Hematopoietic multipotent progenitor cell treated with erythropoietin and hydrocortisone succinate and interleukin-3 and kit ligand, for 8 days (in vitro differentiated cells): ENCODE measurements at places on chromosomes 1 and 21.

DNA sequence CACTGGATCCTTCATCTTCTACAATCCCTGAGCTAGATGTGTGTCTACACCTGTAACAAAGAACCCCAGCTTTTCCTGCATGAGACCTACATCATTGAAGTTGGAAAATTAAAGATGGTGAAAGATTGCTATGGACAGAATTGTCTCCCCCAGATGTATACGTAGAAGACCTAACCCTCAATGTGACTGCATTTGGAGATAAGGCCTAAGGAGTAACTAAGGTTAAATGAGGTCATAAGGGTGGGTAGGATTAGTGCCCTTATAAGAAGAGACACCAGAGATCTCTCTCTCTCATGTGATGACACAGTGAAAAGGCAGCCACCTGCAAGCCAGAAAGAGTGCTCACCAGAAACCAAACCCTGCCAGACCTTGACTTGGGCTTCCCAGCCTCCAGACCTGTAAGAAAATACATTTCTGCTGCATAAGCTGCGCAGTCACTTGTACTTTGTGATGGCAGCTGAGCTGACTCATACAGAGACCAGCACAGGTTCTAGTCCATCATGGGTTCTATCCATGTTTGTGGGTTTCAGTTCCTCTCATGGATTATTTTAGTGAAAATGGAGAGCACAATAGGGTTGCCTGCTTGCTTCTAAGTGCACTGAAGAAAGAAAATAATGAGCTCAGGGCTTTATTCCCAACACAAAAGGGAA, 180.8 kb downstream of the TPR start:
- DNase-seq = peak; percentile 60

DNA sequence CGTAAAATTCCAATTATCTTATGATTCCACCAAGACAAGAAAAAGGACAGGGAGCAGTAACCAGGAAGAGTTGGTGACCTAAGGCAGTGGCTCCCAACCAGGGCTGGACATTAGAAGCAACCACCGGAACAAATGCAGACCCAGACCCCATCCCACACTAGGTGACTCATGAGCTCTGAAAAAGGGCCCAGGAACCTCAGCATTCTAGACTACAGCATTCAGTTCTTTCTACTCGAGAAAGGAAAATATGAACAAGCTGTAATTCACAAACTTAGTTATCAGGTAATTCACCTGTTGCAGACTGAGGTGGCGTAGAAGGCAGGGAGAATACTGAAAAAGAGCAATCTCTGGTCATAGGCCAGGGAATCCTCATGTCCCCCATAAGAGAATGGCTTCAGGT, 138.4 kb upstream of the KRTAP19-8 start:
- DNase-seq = no peak

DNA sequence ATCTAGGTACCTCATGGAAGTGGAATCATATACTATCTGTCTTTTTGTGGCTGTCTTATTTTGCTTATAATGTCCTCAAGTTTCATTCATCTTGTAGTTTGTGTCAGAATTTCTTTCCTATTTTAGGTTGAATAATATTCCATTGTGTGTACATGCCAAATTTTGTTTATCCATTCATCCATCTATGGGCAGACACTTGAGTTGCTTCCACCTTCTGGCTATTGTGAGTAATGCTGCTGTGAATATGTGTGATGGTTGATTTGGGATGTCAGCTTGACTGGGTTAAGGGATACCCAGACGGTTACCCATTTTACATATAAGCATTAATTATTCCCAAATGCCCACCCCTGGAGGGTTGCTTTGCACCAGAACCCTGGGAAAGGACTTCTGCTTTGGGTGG, 477.5 kb downstream of the PTPRU start:
- DNase-seq = no peak

DNA sequence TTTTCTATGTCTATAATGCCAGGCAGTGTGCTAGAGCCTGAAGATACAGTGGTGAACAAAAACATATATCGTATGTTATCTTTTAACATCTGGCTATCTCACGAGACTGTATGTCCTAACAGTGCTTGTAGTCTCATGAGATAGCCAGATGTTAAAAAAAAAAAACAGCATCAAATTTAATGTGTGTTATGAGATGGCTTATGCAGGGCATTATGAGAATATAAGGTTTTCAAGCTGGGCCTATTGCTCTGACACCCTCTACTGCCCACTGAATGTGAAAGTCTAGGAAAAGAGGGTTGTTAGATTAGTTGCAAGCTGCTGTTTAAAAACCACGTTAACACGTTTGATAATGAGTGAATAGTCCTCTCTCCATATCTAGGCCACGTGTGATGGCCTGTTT, 109.8 kb downstream of the CACHD1 start:
- DNase-seq = peak; percentile 68

GRCh38 chr21:19049567-19049966, 646.0 kb upstream of the TMPRSS15 start:
- no peak for DNase-seq

DNA sequence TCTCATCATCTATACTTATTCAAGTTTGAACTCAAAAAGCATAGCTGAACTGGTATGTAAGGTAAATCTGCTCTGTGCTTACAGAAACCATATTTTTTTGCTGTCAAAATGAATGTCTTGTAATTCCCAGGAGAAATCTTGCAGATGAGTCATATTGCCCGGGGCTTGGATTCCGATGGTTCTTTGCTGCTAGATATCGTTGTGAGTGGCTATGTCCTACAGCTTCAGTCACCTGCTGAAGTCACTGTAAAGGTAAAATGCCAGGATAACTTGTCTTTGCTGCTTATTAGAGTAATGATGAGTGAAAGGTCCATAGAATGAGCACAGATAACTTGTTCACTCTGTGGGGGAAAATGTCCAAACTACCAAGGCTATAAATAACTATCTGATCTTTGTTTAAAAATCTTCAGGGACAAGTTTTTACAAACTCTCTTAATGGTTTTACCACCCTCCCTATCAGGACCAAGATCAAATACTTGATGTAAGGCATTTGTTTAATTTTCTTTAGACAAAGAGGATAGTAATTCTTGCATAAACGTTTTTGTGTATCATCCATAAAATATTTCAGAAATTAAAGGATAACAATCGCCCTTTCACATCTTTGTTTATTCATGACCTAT, 222.3 kb downstream of the TPR start:
- DNase-seq = no peak

DNA sequence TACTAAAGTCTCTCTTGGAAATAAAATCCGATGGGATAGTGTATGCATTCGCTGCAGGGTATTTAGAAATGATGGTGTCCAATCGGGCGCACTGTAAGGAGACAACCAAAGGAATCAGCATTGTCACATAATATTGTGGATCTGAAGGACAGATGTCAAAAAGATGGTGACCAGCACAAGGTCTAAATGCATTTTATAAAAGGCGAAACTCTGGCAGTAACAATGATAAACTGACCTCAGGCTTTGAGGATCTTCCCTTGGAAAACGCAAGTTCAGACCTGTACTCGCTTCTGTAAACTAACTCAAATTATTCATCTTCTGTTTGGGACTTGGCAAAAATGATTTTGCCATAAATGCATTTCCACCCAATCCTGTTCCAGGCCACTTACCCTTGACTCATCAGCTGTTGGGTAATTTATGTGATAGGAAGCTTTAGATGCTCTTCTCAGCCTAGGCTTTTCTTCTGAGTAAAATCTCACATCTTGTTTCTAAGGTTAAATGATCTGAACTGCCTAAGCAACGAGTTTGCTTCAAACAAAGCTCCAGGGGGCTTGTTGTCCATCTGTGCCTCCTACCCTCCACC, 33.8 kb downstream of the STPG1 start:
- no peak for DNase-seq

GRCh38 chr1:76136894-76137293, 62.3 kb downstream of the ST6GALNAC3 start:
- DNase-seq = no peak

DNA sequence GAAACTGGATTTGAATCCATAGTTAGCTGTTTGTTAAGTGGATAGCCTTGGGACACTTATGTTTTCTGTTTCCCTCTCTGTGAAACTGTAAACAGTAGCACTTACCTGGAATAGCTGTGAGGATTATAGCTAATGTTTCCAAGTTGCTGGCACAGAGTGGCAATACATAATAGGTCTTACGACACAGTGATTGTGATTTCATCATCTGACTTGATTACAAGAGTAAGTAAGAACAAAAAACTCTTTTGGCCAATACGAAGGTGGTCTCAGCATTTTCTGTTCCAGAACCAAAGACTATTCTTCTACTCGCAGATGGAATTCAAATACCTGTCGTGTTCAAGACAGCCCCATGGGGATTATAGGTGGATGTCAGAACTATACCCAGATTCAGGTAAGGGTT, 2.1 kb downstream of the C8B start:
- no peak for DNase-seq

DNA sequence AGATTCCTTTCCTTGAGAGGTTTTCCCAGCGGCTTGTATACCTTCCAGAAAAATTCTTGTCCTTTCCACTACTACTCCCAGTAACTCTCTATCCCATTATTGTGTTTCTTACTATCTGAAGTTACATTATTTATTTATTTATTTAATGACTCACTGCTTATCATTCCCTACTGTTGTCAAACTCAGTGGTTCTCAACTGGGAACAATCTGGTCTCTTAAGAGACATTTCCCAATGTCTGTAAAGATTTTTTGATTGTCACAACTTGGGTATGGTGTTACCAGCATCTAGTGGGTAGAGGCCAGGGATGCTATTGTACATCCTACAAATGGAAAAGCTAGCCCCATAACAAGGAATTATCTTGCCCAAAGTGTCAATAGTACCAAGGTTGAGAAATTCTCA, 771.5 kb upstream of the ADGRL2 start:
- DNase-seq = no peak

DNA sequence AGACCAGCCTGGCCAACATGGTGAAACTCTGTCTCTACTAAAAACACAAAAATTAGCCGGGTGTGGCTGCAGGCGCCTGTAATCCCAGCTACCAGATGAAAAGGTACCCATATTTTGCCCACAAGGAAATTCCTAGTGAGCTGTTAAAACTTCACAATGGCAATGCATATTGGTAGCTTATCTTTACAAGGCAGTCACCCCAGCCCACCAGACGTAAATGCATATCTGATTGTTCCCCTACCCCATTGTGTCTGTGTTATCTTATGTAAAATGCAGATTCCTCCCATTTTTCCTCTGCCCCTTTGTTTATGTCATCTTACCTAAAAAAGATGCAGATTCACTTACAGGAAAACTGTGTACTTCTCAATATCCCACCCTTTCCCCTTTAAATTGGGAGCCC, 103.1 kb upstream of the SLC2A1 start:
- DNase-seq = peak; percentile 73

- no peak for DNase-seq
Observed at GRCh38 chr1:7247791-7248548, 462.7 kb downstream of the CAMTA1 start.

DNA sequence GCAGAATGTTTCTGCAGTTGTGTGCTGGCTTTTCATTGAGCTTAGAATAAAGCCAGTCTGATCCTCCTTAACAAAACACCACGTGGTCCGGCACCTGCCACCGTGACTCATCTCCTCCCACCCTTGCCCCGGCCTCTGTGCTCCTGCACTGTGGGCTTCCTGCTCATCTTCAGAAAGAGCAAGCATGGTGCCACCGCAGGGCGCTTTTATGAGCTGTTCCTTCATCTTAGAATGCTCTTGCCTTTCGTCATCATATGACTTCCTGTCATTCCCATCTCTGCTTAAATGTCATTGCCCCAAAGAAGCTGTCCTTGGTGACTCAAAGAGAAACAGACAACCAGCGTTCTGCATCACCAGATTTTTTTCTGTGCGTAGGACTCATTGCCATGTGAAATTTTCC, 117.8 kb downstream of the HHAT start:
- DNase-seq = no peak

DNA sequence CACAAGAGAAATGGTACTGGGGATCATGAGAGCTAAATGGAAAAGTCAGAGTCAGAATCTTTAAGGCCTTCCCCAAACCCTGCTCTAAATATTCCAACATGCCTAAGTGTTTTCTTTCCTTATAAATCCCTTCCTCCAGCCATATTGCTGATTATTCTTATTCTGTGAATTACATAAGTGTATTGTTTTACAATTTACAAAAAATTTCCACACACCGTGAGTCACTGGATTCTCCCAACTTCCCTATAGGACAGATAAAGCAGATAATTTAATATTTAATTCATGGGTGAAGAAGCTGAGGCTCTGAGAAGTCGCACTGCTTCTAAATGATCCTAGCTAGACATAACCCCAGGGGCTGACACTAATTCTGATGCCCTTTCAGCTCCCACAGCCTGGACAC, 243.3 kb upstream of the JUN start:
- DNase-seq = no peak

- DNase-seq = no peak
Observed at GRCh38 chr1:183739741-183740271, 65.1 kb upstream of the RGL1 start.

DNA sequence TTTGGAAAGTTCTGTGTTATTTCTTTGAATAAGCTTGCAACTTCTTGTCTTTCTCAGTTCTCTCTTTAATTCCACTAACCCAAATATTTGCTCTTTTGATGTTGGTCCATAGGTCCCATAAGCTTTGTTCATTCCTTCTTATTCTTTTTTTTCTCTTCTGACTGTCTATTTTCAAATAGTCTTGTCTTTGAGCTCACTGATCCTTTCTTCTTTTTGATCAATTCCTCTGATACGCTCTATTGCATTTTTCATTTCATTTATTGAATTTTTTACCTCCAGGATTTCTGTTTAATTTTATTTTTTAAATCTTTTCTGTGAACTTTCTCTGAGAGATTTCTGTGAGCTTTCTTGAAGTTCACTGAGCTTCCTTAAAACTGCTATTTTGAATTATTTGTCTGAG, 486.6 kb downstream of the KIF26B start:
- no peak for DNase-seq

GRCh38 chr1:6258675-6259074, 2.2 kb downstream of the GPR153 start:
- DNase-seq = peak; percentile 63

DNA sequence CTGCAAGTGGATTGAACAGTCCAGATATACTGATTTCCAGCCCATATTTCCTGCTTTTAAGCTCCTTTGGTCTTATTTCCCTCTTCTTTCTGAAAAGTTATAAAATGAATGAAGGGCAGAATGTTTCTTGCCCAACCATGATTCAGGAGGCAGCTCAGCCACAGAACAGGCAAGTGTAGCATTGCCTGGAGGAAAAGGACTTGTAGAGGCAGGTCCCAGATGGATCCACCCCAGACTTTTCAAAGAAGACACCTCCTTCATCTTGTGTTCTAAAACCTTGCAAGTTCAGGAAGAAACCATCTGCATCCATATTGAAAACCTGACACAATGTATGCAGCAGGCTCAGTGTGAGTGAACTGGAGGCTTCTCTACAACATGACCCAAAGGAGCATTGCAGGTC, at the start of gene CLCA2:
TSS of gene CLCA2 (plus strand) at position 299 of the 400 bp plus-strand sequence. CDS start at position 376, 77 bp downstream.
- DNase-seq = no peak

DNA sequence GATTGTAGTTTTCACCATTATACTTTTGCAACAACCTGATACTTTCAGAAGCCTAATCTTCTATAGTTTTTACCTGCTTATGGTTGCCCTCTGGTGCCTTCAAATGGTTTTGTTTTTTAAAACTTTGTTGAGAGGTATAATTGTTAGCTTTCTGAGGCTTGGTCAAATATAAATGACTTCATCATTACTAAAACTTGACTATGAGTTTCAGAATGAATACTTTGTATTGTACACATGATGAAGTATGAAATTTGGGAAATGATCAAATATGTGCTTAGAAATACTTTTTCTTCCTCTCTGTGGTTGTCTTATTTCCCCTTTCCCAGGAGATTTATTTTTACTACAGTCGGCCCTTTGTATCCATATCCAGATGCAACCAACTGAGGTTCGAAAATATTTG, 151.8 kb upstream of the B3GALT2 start:
- no peak for DNase-seq

- no peak for DNase-seq
Observed at GRCh38 chr1:58577654-58578030, 590 bp upstream of the TACSTD2 start.

GRCh38 chr1:53956308-53957168, 10.4 kb downstream of the LRRC42 start:
- no peak for DNase-seq
